Stimulated activated CD4-positive, alpha-beta T cell treated with anti-CD3 and anti-CD28 coated beads, Interleukin-1b, Interleukin-23, amount 100 ng/mL, for 48 hours (primary cell): ENCODE measurements at places on chromosomes 1 and 21.

DNA sequence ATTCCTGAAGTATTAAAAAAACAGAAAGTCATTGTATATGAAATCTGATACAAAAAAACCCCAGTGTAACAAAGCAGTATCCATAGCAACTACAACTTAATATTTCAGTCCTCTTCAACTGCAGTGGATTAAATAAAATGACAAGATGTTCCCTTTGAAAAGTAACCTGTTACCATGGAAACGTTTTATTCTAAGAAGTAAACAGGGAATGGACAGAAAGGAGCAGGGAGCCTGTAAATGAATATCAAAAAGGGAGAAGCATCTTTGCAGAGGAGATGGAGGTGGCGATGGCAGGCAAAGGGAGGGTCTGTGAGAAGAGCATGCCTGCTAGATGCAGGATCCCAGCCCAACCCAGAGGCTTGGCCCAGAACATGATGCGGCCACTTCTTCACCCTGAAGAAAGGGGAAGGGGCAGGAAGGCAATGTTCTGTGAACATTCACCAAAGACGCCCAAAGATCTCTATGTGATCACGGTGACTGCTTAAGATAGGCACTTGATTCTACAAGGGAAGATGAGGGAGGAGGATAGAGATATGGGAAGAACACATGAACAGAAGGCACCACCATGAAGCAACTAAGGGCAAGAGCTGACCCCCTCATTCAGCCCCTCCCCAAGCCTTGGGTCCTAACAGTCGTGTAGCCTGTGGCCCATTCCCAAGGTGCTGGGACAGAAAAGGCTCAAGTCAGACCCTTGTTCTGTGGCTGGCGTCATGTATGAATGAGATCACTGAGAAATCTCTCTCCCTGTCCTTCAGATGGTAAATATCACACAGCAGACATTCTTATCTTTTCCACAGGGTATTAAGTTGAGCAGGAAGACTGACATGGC, 200.0 kb downstream of the SLC45A1 start:
- DNase-seq = no peak

- DNase-seq = no peak
These were observed 7.9 kb downstream of the ACOT7 start for GRCh38 chr1:6385488-6386191.

DNA sequence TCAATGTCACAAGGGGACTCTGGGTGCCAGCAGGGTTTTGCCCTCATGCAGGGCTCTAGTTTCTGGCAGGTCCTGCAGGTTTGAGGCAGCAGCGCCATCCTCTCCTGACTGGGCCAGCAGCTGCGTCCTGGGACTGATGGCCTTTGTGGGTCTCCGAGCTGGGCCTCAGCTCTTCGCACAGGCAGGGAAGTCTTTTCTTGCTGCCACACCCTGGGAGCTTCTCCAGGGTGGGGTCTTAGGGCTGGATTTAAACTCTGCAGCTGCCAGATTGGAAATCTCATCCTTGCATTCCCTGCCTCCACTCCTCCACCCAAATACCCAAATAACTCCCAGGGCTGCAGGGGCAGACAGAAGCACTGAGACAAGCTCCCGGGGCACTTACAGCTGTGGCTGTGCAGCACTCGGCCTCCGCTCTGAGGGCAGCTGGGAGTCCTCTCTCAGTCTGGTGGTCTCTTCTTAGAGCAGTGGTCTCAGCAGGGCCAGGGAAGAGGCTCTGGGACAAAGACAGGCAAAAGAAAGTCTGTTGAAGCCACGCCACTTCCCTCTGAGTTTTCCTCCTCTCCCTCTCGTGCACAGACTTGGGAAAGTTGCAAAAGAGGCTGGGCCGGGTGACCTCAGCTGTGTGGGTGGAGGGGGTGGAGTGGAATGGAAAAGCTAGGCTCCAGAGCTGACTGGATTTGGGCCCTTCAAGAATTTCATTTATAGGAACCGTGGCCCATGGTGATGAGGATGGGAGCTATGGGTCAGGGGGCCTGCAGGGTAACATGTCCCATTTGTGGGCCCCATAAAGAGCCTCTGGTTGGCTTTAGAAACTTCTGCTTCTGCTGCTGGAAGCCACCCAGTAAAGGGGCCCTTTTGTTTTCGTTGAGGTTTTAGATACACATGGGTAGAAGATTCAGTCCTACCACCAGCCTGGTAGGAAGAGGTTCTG, at the start of gene RAB7B:
TSS of gene RAB7B (minus strand) at position 525 of the 931 bp plus-strand sequence. CDS start 9,260 bp downstream, outside the sequence.
- DNase-seq = no peak

DNA sequence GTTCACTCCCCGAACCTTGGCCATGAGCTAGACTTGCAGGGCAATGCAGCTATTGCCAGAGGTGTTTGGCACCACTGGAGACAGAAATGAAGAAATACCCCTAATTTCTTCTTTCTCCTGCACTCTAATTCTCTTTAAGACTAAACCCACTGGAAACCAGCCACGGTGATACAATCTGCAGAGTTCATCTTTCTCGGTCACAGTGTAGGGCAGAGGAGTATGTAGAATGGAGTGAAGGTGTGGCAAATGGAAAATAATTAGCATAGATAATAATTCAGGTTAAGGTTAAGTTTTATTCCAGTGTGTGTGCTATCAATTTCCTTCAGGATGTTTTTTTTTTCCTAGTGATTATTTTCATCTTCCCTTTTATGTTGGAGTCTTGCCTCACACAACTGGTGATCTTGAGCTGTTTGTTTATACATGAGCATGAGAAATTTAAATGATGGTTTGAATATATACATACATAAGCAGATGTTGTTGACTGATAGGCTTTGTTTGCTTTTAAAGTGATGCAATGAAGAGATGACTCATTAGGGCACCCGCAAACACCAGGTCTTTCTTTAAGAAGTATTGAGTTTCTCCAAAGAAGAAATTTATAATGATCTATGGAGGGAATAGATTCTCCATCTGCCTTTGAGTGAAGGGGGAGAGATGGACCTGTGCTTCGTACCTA, 81.9 kb downstream of the SPATA17 start:
- no peak for DNase-seq

- DNase-seq = no peak
These were observed 8.0 kb upstream of the BRWD1 start for GRCh38 chr21:39321424-39321823.

- DNase-seq = peak; percentile 61
These were observed 245.9 kb upstream of the SGIP1 start for GRCh38 chr1:66288048-66288447.

- DNase-seq = no peak
These were observed 1.5 kb upstream of the SCP2 start for GRCh38 chr1:52925571-52926005.

GRCh38 chr1:216323344-216323743, 99.9 kb downstream of the USH2A start:
- DNase-seq = no peak

DNA sequence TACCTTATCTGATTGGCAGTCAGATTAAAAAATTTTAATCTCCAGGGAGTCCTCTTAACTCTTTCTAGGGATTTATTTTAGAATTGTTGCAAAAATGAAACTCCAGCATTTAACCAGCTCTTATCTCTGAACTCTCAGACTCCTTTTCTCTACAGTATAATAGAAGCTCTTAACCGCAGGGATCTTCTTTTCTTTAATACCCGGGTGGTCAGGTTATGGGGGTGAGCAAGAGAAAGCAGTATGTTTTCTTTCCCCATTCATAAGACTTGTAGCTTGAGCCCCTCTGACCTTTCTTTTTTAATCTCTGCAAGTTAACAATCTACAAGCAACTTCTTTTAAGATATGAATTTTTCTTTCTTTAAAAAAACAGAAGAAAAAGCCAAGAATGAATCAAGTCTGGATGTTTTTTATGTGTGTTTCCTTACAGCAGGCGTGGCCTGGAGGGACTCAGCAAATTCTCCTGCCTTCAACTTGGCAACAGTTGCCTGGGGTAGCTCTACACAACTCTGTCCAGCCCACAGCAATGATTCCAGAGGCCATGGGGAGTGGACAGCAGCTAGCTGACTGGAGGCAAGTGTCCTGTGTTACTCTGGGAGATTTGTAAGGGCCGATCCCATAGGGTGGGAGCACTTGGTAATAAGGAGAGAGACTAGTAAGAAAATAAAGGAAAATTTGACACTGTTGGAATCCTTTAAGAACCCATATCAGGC, 13.4 kb upstream of the OLFML3 start:
- no peak for DNase-seq

DNA sequence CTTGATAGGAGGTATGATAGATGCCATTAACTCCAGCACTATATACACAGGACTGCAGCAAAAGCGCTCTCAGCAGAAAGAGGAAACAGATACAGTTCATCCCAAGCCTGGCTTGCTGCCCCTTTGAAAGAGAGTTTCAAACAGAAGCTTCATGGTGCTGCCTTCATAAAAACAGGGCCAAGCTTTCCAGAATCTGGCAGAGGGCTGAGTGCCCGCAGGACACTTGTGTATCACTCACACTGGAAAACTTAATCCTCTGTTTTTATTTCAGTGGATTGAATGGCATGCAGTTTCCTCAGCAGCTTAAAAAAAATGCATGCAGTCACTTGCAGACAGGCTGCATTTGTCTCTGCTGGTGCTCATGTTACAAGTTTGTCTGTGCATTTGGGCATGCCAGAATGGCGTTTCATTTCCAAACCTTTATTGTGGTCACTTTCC, 40.4 kb downstream of the KCNJ15 start:
- no peak for DNase-seq

DNA sequence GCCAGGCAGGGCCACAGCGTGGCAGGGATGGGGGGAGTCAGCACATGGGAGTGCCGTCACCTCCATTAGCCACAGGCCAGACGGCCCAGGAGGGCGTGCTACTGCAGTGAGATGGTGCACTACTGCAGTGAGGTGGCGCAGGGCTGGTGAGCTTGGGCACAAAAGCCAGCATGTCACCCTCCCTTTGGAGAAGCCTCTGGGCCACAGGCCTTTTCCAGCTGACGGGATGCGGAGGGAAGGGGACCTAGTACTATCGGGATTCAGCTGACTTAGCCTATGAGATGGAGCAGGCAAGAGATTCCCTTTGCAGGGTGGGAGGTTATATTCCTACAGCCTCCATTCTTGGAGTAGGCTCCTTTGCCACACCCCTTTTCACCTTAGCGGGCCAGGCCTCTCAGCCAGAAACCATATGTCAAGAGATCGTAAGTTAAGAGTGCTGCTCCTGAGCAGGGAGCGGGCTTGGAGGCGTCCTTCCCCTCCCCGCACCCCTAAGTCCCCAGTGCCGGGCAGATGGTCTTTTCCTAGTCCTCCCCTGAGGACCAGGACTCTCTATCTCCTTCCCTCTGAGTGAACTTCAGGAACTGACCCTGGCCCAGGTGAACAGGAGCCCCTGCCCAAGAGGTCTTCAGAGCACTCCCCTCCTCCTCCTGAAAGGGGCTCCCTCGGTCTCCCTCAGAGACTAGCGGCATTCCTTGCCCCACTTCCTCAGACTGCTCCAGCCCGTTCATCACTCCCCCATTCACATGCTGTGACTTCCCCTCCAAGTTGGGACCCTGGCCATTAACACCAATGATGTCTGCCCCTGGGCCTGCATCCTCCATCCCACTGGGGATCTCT, 8.2 kb downstream of the NES start:
- DNase-seq = no peak

GRCh38 chr1:155396874-155397476, 76.3 kb downstream of the RUSC1 start:
- DNase-seq = no peak

DNA sequence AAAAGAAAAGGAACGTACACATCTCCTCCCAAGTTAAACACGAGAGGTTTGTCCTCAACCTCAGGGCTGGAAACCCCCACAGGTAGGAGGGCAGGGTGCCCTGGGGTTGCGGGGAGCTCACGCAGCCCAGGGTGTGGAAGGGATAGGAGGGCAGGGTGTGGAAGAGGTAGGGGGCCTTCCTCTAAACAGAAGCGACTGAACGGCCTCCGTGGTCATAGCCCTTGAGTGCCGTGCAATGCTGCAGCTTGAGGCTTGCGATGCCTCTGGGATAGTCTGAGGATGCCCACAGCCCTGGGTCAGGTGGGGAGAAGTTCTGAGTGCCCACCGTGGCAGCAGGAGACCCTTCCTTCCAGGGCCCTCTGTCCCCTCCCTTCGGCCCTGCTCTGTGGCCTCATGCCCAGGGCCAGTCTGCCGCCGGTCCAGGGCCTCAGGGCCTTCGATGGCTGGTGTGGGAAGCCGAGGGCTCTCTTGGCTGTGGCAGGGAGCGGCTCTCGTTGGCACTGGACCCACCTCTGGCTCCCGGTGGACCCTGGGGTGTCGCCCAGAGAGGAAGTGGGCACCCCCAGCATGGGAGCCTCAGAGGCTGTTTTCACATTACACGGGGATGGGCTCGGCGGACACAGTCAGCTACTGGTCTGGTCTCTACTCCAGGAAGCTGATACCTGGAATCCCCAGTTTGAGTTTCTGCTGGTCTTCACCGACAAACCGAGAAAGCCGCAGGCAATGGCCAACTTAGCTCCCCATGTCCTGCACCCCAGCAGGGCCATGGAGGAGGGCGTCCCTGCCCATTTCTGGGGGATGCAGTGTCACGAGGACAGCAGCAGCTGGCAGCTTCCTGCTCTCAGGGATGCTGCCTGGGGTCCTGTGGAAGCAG, 6.4 kb upstream of the CDK11B start:
- no peak for DNase-seq

DNA sequence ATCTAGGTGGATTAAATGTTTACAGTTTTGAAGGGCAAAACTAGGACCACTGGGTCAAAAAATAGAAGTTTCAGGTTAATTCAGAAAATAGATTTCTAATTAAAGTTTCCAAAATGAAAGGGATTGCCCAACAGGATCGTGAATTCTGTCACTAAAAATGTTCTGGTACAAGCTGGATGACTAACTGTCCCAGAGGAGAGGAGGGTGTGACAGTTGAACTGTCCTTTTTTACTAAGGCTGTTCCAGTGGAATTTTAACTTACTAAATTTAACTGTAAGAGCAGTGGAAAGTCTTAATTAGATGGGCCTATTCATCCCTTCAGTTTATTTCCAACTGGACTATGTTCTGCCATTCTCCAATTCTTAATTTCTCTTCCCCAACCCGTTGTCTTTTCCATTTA, 7.2 kb downstream of the SNX7 start:
- no peak for DNase-seq

DNA sequence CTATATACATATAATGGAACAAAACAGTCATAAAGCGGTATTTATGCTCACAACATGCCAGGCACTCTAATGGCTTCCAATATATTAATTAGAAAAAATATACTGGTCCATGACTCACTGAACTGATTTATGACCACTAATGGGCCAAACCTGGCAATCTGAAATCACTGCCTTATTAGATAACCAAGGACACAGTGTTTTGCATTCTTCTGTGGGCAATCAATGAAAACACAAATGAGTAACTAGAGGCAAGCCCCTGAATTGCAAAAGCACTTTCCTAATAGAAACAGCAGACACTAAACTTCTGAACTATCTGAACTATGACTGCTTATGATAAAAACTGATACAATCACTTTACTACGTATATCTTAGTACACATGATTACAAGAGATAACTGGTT, 3.5 kb downstream of the GCLM start:
- DNase-seq = no peak

- DNase-seq = peak; percentile 3
These were observed 476 bp downstream of the AXDND1 start for GRCh38 chr1:179366093-179366800.

DNA sequence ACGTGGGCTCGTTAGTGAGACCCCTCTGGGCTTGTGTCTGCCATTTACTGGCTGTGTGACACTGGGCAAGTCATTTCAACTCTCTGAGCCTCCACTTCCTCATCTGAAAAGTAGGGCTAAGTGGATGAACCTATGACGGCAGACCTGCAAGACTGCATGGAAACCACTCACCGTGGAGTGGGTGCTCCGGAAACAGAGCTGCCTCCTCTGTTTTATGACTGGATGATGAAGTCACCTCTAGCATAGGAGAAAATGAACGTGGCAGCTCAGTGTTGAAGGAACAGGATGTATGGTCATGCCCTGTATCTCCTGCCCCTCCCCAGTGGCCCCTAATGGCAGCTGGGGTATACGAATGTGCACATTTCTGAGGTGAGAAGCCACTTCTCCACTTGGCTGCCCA, 40.5 kb downstream of the STPG1 start:
- DNase-seq = no peak
